ENCODE measurements at places on chromosomes 1 and 21.
A peak's percentile ranks its signal among the peaks of the same experiment; 100 is the strongest.

DNA sequence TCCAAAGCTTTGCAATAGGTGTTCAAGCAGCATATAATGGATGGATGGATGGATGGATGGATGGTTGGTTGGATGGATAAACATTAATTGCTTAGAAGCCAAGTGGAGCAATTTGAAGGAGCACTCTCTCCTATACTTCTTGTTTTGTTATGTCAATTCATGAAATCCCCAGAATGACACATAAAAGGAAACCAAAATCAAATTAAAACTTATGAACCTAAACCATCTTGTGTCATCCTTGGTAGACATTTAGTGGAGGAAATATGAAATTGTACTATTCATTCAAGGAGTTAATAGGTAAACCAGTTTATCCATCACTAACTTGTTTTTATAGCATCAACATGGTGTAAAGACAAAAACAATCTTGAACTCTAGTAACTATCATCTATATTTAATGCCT, 122.5 kb downstream of the NR5A2 start:
- DNase-seq: no peak

DNA sequence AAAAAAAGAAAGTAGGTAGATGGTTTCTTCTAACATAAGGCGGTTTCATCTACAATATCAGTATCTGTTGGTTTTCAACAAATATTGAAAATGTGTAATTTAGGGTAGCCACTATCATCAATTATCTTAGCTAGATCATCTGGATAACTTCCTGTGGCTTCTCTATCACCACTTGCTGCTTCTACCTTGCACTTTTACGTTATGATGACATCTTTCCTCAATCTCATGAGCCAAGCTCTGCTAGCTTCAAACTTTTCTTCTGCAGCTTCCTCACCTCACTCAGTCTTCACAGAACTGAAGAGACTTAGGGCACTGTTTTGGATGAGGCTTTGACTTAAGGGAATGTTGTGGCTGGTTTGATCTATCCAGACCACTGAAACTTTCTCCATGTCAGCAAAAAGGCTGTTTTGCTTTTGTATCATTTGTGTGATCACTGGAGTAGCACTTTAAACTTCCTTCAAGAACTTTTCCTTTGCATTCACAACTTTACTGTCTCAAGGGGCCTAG, 144.9 kb upstream of the HP1BP3 start:
- no peak for DNase-seq

GRCh38 chr21:34333121-34333739, 30.6 kb upstream of the KCNE2 start:
- DNase-seq: no peak

DNA sequence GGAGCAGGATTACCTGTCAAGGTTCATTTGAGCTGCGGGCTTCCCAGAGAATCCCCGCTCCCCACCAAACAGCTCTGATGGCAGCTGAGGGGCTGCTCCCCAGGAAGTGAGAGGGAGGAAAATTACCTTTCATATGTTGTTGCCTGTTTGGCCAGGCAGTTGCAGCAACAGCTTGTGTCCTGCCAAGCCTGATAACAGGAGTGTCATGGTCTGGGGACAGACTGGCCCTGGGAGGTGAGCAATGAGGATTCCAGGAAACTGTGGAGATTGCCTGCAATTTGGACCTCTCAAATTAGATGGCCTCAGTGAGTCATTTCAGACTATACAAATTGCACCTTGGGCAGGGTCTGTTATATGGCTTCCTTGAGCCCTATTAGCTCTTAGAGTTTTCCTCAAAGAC, 189.3 kb downstream of the PTPRU start:
- peak; percentile 49 for DNase-seq

GRCh38 chr1:35726450-35727433, 8.1 kb upstream of the C1orf216 start:
- no peak for DNase-seq

DNA sequence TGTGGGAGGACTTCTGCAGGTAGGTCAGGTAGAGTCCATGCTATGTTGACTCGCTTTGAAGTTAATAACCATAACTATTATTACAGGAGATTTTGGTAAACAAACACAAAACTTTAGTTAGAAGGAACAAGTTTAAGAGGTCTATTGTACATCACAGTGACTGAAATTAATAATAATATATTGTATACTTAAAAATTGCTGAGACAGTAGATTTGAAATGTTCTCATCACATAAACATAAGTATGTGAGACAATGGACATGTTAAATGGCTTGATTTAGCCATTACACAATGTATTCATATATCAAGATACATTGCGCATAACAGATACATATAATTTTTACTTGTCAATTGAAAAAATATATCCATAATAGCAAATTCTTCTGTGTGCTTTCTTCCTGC, 91.4 kb upstream of the CD53 start:
- no peak for DNase-seq

GRCh38 chr1:31412732-31413404, at the start of gene SERINC2:
Gene SERINC2, plus strand, starts transcription at chr1:31413213. Its CDS starts 53 bp downstream, at chr1:31413266.
- DNase-seq: no peak

GRCh38 chr1:184806296-184806721, 51.7 kb upstream of the EDEM3 start:
- DNase-seq: no peak

GRCh38 chr1:108327534-108328466, 83.9 kb upstream of the NBPF4 start:
- no peak for DNase-seq

GRCh38 chr1:40818264-40818961, 34.8 kb downstream of the KCNQ4 start:
- DNase-seq: no peak

DNA sequence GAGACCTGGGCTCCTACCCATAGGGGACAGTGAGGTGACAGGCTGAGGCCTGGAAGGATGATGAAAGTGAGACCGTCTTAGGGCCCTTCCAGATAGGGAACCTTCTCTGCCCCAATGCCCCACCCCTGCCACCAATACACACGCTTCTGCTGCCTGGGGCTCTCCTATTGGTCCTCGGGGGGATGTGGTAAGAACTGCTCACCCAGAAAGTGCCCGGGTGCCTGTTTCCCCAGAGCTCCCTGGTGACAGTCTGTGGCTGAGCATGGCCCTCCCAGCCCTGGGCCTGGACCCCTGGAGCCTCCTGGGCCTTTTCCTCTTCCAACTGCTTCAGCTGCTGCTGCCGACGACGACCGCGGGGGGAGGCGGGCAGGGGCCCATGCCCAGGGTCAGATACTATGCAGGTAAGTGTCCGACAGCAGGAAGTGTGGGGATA, 948 bp downstream of the SEMA4A start:
- no peak for DNase-seq

All from vagina (tissue), 2 donors.